H4 (cell line): ENCODE measurements at places on chromosomes 1 and 21.

- no peak for DNase-seq
Measured at GRCh38 chr1:85047472-85048295, 616 bp downstream of the MCOLN3 start.

GRCh38 chr1:209628618-209629299, 23.5 kb downstream of the LAMB3 start:
- no peak for DNase-seq

GRCh38 chr1:22808676-22809483, 98.2 kb downstream of the EPHB2 start:
- DNase-seq: no peak

GRCh38 chr1:89104687-89105086, 21.2 kb downstream of the GBP2 start:
- DNase-seq: no peak

GRCh38 chr1:158147401-158147800, 33.3 kb upstream of the CD1D start:
- no peak for DNase-seq

DNA sequence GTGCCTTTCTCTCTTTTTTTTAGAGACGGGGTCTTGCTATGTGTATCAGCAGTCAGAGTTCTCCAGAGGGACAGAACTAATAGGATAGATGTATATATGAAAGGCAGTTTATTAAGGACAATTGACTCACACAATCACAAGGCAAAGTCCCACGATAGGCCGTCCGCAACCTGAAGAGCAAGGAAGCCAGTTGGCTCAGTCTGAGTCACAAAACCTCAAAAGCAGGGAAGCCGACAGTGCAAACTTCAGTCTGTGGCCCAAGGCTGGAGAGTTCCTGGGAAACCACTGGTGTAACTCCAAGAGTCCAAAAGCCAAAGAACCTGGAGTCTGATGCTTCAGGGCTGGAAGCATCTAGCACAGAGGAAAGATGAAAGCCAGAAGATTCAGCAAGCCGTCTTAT, 16.3 kb upstream of the H3-3A start:
- peak; percentile 54 for DNase-seq

DNA sequence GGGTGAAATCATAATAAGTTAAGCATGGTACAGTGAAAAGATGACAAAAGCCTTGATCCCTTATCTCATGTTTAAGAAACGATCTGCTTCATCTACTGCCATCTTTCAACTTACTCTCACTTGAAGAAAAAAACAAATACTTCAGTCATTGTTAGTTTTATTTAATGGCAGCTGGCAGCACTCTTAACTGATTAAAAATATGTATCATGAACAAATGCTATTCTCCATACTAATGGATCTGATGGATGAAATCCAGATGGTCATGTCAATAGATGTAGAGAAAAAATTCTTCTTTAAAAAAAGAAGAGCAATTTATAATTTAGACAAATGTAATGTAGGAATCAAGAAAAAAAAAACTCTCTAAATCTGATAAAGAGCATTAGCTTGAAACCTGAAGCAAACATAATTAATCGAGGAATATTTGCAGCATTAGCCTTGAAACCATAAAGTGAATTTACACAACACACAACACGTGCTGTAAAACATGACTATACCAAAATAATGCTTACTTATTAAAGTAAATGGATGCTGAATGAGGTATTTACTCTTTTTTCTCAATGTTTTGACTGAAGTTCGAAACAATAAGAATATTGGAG, 579.0 kb upstream of the ADAMTS5 start:
- DNase-seq: no peak
